ENCODE measurements at places on chromosomes 2 and 18.

DNA sequence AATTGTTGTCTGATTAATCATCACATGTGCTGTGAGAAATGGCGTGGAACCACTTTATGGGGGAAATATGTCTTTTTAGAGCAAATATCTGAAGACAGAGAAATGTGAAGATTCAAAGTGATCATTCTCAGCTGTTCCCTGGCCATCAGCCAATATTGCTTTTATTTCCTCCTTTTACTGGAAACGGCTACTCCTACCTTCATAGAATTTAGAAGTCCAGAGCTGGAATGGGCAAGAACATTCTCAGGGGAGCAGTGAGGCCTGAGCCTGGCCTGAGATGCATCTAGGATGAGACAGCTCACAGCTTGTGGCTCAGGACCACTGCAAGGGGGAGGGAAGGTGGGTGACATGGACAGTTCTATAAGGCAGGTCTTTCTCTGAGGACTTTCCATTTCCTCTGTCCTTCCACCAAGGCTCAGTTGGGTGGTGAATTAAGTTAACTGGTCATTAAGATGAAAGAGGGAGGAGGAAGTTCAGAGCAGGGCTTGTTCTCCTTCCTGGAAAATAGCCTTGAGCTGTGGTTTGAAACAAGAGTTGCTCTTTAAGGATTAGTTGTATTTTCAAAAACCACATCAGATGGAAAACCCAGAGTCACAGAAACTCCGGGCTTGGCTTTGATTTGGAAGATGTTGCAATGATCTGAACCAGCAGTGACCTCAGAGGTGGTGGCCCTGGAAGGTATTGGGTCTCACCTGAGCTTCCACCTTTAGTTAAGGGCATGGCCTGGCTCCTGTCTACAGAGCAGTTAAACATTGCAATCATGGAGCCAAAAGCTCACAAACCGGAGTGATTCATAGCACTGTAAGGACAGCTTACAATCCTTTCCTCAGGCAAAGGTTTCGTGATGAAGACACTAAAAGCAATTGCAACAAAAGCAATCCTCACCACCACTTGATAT lies 144.3 kb downstream of the VAPA start:
- no peak for DNase-seq

GRCh38 chr2:67982956-67983355 lies 79.8 kb downstream of the C1D start:
- no peak for DNase-seq

GRCh38 chr18:3675994-3676393 lies 226.0 kb downstream of the TGIF1 start:
- no peak for DNase-seq

- no peak for DNase-seq
These were observed 151.8 kb downstream of the MGAT5 start for GRCh38 chr2:134405611-134406081.

- no peak for DNase-seq
These were observed 513.5 kb downstream of the CMPK2 start for GRCh38 chr2:6352247-6352646.

DNA sequence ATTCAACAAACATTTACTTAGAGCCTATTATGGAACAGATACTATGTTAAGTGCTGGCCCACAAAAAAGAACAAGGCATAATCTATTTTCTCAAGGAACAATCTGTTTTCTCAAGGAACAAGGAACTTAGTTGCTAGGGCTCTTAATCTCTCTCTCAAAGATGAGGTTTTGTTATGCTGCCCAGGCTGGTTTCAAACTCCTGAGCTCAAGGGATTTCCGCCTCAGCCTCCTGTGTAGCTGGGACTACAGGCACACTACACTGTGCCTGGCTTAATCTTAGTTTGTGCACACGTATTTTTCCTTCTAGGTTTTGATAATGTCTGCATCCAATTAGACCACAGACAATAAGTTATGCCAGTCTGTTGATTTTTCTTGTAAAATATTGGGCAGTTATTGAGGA lies 89.5 kb downstream of the PTH2R start:
- no peak for DNase-seq

- DNase-seq = no peak
These were observed 92.6 kb downstream of the ITGB1BP1 start for GRCh38 chr2:9330612-9331270.

GRCh38 chr2:36027616-36028015 lies 328.0 kb upstream of the CRIM1 start:
- DNase-seq = no peak

DNA sequence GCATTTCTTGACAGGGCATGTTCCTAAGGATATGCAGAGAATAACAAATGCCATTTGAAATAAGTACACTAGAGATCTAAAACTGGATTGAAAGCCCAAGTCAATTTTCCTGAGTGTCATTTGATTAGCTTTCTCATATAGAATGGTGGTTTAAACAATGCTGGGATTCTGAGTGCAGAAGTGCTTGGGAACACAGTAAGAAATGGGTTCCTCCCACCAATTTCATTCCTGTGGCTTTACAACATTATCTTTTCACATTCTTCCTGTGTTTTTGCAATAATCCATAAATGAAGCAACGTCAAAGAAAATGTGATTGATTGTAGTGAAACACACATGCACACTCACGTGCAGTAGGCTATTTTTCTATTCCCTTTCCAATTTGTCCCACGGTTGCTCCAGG lies 1858.4 kb upstream of the PIK3C3 start:
- DNase-seq = no peak

DNA sequence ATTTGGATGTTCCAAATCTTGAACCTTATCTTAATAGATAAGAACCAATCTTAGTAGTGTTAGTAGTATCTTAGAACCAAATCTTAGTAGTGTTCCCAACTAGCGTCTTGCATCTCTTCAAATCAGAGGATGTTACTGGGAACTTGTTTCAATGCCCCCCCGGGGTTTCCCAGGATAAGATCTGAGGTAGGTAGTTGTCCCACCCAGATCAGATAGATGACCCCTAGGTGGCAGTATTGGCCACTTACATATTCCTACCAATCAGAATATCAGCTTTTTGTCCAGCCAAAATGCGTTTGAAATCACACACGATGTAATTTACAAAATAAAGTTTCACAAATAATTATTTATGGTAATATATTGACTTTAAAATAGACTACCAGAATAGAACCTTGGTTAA lies 314.8 kb downstream of the MBD2 start:
- DNase-seq = no peak

GRCh38 chr18:12862467-12862866 lies 21.6 kb downstream of the PTPN2 start:
- no peak for DNase-seq

DNA sequence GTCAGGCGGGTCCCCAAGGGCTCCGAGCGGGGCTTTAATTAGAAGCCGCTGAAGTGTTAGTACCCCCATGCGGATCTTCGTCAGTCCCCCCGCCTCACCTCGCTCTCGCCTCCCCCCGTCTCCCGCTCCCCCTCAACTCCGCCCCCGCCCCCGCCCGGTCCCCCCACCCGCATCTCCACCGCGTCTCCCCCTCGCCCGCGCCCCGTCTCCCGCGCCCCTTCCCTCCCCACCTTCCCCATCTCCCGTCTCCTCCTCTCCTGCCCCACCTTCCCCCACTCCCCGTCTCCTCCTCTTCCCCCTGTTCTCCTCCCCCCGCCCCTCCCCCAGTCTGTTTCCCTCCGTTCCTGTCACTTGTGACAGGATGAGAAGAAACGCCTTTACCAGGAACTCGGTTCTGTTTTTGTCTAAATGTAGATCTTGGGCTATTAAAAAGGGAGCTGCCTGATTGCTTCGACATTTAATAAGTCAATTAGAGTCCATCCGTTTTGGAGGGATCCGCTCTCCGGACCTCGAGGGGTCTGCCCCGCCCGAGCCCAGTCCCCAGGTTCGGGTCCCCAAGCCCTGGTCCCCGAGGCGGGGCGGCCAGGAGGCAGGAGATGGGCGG lies 969 bp upstream of the ALKAL2 start:
- DNase-seq = no peak

DNA sequence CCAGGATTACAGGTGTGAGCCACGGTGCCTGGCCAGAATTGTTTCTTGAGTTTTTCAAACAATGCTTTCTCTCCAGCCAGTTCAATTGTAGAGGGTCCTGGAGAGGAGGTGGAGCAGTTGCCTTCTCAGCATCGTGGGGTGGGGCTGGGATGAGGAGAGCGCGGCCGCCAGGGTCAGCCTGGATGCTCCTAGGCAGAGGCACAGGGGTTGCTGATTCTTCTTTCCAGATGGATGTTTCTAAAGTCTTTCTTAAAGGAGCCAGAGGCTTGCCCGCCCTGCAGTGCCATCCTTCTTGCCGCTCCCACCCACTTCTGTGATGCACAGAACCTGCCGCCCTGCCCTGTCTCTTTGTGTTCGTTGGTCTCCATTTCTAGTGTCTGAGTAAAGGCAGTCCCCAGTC lies 61.1 kb downstream of the AGAP1 start:
- DNase-seq = no peak

GRCh38 chr18:73545472-73545871 lies 602.2 kb downstream of the FBXO15 start:
- no peak for DNase-seq

DNA sequence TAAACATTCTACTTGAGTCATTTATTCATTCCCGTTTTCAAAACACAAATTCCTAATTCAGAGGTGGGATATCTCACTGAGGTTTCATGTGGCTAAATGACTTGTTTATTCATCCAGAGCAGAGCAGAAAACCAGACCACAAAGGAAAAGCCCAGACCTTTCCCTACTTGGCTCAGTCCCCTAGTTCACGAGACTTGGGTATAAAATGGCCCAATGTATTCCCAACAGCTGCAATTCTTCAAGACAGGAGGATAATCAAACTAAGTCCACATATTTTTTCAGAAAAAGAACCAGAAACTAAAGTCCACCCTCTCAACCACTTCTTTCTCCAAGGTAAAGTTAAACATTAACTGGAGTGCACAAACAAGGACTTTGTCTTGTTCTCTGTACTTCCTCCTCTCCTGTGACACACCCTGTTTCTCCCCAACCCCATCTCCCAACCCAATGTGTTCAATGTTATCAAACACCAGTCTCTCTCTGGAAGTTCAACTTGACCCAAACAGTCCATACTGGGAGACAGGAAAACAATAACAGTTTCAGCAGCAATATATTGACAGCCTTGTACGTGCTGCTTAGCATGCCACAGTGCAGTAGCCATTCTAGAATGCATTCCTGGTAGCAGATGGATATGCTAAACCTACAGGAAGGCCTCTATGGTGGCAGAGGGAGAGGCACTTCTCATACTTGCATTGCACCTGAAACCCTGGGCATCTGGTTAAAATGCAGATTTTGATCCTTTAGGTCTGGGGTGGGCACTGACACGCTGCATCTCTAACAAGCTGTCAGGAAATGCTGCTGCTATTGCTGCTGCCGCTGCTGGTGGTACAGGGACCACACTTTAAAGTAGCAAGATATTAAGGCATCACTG lies 110.7 kb downstream of the INO80D start:
- no peak for DNase-seq

GRCh38 chr18:730692-731091 lies 18.3 kb upstream of the ENOSF1 start:
- DNase-seq = no peak

- no peak for DNase-seq
These were observed 809.8 kb upstream of the SOX11 start for GRCh38 chr2:4882421-4882820.
